SHP77 (cell line): ENCODE measurements at places on chromosomes 6 and 20.

- no peak for DNase-seq
Measured at GRCh38 chr6:107786179-107786578, 37.9 kb downstream of the SCML4 start.

- DNase-seq = no peak
Measured at GRCh38 chr20:57769756-57770155, 59.9 kb upstream of the PMEPA1 start.

GRCh38 chr20:5172167-5172601 is 45.4 kb downstream of the CDS2 start:
- DNase-seq = no peak

GRCh38 chr6:29737707-29738630 is 14.7 kb downstream of the HLA-F start:
- peak; percentile 72 for DNase-seq

DNA sequence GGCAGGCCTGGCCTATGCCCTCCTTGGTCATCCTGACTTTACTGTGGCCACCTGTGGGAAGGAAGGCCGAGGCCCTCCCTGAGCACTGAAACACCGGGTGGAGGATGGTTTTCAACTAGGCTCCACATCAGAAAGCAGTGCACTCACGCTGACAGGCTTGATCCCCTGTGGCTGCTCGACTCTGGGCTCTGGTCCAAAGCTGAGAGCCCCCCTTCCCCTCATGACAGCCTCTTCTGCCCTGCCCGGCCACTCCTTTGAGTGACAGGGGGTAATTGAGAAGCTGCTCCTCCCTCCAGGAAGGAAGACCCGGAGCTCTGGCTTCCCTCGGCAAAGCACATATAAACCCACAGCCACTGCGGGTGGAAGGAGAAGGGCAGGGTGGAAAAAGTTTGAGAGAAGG is 43.6 kb downstream of the MUC22 start:
- no peak for DNase-seq

GRCh38 chr6:3265671-3266070 is 6.9 kb downstream of the PSMG4 start:
- no peak for DNase-seq

DNA sequence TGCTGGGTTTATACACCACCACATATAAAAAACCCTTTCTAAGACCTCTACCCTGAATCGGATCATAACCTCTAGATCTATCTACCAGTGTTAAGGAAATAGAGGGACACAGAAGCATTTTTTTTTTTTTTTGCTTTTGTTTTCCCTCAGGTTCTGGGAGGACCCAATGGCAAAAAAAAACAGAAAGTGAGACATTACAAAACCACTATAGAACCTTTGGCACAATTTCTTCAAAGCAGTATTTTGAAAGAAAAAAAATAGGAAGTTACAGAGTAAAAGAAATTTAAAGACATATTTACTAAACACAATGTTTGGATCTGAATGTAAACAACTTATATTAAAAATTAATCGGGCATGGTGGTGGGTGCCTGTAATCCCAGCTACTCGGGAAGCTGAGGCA is 1258.7 kb upstream of the GJE1 start:
- no peak for DNase-seq

GRCh38 chr6:100084316-100084990 is 90.4 kb upstream of the MCHR2 start:
- DNase-seq = no peak

- DNase-seq = no peak
Measured at GRCh38 chr6:141437685-141438084, 695.0 kb upstream of the GJE1 start.

DNA sequence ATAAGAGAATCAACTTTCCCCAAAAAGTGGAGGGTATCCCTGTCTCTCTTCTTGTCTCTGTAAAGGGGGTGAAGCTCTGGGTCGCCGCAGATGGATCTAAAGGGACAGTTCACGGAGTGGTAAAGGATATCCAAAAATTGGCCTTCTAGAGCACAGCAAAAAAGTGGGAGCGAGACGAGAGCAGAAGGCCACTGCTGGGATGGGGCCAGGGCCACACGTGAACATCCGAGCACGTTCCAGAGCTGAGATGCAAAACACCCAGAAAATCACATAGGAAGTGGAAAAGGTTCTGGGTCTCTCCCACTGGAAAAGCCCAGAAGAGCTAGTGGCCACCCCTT is 837 bp downstream of the TRAM2 start:
- DNase-seq = no peak

GRCh38 chr20:59333951-59334350 is 33.5 kb downstream of the EDN3 start:
- DNase-seq = no peak

DNA sequence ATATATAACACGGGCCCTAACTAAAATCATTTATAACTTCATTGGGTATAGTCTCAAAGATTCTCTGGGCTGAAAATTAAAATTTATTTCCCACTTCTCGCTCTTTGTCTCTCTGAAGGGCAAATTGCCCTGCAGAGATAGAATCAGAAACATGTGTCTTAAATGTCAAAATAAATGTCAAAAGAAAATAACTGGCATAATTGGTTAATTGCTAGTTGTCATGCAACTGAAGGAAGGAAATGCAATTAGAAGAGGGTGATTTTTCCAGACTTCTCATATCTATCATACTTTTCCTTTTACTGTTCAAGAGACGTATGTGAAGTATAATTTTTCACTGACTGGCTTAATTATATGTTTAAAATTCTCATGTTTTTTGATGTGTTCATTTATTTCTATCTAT is 80.3 kb upstream of the HMGCLL1 start:
- DNase-seq = no peak

- peak; percentile 17 for DNase-seq
Measured at GRCh38 chr6:37303891-37304503, 46.1 kb upstream of the TMEM217 start.

- no peak for DNase-seq
Measured at GRCh38 chr6:167396659-167397490, 72.0 kb downstream of the TTLL2 start.

DNA sequence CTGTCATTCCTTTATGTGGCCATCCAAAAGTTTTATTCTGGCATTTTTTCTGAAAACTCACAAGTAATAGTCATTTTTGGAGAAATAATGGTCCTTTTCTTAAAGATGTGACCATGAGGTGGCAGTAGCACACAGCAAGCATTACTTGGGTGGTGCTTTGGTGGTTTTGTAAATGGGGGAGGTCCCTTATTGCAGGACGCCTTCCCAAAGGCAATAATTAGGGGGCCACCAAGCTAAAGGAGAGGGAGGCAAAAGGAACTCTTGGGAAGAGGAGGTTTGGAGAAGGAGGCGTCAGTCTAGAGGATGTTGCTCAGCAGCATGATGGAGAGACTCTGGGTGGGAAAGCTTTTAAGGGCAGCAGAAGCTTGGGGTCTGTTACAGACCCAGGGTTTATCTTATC is 422.6 kb upstream of the MMS22L start:
- DNase-seq = no peak

GRCh38 chr20:60255415-60255814 is 297.2 kb downstream of the CDH26 start:
- peak; percentile 27 for DNase-seq
